ENCODE measurements at places on chromosomes 3 and 15. TPM values are rescaled to one million over a fixed set of nuclear protein-coding genes. Genes with fewer than 3 reads are reported as not detected.

The PDZRN3 gene
- total RNA-seq: 17.0 TPM

The ARF4 gene
- total RNA-seq: 172 TPM

The MKRN3 gene
- under 0.01 TPM for total RNA-seq

The TIMMDC1 gene
- total RNA-seq: 52.5 TPM

The BTLA gene
- total RNA-seq: not detected

DNA sequence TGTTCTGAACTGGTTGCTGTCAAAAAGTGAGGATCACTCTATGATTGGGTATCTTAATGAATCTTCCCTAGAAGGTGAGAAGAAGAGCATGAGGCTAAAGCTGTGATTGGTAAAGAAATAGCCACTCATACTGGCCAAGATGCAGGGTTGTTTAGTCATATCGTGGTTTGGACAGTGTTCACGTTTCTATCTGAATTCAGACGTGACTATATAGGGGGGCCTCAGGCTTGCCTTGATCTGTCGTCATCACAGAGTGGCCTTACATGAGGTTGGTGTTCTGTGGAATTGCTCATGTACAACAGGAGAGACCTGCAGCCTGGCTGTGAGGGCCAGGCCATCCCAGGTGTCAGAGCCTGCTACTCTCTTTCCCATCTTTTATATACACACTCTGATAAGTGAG is 12.4 kb downstream of the RTP2 start:
- DNase-seq: peak; percentile 60

DNA sequence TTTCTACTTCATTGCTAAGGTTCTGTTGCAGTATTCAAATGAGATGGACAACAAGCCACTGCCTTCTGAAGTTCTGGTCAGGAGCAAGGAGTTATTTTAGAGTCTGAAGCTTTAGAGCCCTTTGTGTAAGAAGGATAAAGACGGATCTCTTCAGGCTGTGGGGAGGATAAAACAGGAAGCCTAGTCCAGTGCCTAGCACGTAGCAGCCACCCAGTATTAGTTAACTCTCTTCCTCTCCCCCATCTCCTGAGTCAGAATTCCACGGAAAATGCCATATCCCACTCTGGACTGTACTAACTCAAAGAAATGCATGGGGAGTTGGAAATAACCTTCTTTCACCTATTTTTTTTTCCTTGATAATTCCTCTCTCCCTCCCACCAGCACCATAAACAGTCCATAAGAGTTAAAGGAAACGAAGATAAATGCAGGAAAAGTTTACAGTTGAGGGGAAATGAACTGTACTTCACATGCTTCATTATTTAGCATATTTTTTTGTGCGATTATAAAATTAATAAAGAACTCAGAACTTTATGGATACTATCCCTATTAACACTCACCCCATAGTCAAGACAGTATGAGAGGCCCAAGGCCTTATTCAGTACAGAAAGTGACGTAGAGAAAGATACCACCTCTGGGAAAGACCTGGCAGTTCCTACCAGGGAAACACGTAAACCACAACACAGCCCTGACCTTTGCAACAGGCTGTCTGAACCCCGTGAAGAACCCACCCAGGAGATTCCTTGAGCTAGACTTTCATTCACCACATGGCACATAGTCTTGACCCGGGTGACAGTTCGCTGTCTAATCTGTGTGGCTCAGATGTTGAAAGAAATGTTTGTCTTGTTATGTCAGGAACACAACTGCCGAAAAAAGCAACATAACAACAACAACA is 9.2 kb downstream of the IGF2BP2 start:
- peak; percentile 52 for DNase-seq

- DNase-seq: peak; percentile 32
Measured at GRCh38 chr15:78243491-78243941, 9.2 kb upstream of the ACSBG1 start.

- no peak for DNase-seq
Measured at GRCh38 chr15:95459273-95459672, 871.2 kb upstream of the NR2F2 start.
